ENCODE measurements at places on chromosomes 1 and 21.

DNA sequence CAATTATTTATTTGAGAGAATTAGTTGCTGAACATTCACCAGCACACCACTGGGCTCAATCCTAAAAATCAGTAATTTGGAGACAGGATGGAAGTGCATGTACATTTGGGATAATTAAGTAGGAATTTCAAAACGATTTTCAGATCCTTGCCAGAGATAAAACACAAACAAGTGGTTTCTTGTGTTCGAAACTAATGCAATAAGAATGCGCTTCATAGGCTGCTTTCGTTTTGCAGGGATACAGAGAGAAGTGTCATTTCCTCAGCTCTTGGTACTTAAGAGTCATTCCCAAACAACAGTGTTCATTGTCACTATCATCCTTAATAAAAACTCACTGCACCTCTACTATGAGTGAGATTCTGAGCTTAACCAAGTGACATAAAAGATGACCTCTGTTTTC is 20.6 kb upstream of the USP24 start:
- peak; percentile 83 for DNase-seq

DNA sequence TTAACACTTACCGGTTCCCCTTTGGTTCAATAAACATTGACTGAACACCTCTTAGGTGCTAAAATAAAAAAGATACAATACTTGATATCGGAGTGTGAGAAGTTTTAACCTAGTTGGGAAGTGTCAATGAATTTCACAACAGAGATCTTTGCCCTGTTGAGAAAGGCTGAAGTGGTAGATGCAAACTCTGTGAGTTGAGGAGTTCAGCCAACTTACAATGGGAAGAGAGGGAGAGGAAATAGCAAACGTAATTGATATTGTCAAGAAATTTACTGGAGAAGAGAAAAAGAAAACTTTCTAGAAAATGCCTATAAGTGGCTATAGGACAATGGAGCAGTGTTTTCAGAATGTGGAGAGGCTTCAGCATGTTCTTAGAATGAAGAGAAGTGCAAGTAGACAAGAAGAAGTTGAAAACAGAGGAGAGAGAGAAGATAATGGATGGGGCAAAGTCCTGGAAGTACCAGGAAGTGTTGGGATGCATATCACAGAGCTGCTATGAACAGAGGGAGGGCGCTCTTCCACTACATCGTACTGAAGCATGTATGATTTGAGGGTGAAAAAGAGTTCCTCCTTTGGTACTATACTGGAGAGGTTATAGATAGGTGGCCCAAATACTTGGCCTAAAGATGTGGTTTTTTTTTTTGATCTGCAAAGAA is 48.9 kb downstream of the MEF2D start:
- no peak for DNase-seq

DNA sequence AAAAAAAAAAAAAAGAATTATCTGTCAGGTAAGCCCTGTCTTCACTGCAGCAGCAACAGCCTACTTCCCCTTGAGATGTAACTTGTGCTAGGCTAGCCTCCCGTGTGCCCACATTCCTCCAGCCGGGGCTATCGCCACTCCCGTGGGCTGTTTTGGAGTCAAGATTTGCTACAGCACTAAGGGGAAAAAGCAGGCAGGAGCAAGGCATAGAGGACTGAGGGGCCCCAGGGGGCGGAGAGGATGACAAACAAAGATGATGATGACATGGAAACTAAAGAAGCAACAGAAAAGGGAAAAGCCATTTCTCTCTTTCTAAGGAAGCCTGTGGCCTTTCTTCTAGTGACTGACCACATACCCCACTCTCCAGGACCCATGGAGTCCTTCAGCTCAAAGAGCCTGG is 1.9 kb downstream of the TNFAIP8L2 start:
- DNase-seq, result no peak

GRCh38 chr1:241034203-241034936 is 322.6 kb downstream of the RGS7 start:
- no peak for DNase-seq

DNA sequence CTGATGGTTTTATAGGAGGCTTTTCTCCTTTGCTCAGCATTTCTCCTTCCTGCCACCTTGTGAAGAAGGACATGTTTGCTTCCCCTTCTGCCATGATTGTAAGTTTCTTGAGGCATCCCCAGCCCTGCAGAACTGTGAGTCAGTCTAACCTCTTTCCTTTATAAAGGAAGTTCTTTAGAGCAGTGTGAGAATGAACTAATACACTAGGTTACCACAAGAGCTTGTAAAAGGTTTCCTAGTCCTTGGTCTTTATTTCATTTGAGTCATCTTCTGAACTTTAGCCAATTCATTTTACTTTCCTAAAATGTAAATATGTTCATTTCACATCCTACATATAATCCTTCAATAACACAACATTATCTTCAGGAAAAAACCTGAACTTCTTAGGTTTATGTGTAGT is 365.3 kb downstream of the HHIPL2 start:
- DNase-seq, result no peak

- DNase-seq, result no peak
Observed at GRCh38 chr1:175566247-175566646, 177.1 kb downstream of the TNR start.

- DNase-seq, result peak; percentile 81
Observed at GRCh38 chr1:14996133-14997050, 157.2 kb upstream of the TMEM51 start.

- DNase-seq, result no peak
Observed at GRCh38 chr1:7726623-7727022, 44.5 kb upstream of the VAMP3 start.

GRCh38 chr1:201838381-201838780 is 9.4 kb downstream of the IPO9 start:
- DNase-seq, result peak; percentile 33

DNA sequence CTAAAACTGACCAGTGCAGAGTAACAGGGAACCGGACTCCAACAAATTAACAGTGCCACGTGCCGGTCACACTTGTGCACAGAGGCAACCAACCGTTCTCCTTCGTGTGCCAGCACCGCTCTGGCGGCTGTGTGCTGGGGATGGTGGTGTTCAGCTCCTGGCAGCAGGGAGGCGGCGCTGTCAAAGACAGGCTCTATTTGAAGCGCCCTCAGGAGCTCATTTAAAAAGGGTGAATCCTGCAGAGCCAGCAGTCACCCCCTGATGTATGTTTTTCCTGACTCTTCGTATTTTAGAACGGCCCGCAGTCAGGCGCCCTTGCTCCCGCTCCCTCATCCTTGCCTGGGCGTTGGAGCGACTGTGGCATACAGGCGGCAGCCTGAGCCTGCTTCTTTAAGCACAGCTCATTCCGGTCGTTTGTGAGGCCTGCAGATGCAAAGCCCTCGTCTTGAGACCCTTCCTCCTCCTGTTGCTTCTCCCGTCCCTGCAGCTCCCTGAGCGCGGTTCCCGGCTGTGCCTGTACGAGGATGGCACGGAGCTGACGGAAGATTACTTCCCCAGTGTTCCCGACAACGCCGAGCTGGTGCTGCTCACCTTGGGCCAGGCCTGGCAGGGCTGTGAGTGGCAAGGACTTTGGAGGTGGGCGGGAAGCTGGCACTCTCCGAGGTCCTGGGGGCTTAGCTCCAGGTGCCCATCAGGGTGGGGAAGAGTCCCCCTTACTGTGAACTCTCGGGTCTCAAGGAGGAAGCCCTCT is 1.1 kb downstream of the DFFB start:
- peak; percentile 74 for DNase-seq

GRCh38 chr1:107404756-107405155 is 263.9 kb downstream of the NTNG1 start:
- DNase-seq, result peak; percentile 40

GRCh38 chr1:214688891-214689290 is 85.9 kb downstream of the CENPF start:
- DNase-seq, result no peak

DNA sequence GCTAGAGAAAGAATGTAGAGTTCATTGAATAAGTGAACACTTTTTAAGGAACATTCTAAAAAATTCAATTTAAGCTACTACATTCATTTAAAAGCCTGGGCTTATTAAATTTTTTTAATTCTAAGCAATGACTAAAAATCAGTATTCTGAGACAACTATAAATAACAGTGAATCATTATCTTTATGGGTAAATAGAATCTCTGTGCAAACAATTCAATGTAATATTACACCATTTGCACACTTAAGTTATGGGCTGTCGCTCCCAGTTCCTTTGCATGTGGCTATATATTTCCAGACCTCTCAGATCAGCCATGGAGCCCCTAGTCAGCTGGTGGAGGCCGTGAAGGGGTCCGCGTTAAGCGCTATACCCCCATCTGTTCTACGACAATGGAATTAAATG is 65.1 kb downstream of the KCNK1 start:
- DNase-seq, result no peak

- peak; percentile 45 for DNase-seq
Observed at GRCh38 chr1:186682736-186683135, 2.5 kb upstream of the PTGS2 start.

Data from GM03348 (cell line).